H4 (cell line): ENCODE measurements at places on chromosomes 3 and 15. TPM values are rescaled to one million over a fixed set of nuclear protein-coding genes. Genes with fewer than 3 reads are reported as not detected.

- DNase-seq = no peak
These were observed 687.4 kb downstream of the EDEM1 start for GRCh38 chr3:5874931-5875341.

CD96 gene
- total RNA-seq = 3.0 and 3.9 TPM in 2 replicates

GPR27 gene
- not detected in 2 replicates for total RNA-seq

SKOR1 gene
- not detected in 2 replicates for total RNA-seq

CELF6 gene
- not detected in 2 replicates for total RNA-seq

HRG gene
- total RNA-seq = not detected in 2 replicates
